Activated naive CD4-positive, alpha-beta T cell treated with anti-CD3 and anti-CD28 coated beads, Interleukin-2, amount 10 ng/mL, durations not matched to agents 7 days and 5 days (primary cell): ENCODE measurements at places on chromosomes 4 and X.

DNA sequence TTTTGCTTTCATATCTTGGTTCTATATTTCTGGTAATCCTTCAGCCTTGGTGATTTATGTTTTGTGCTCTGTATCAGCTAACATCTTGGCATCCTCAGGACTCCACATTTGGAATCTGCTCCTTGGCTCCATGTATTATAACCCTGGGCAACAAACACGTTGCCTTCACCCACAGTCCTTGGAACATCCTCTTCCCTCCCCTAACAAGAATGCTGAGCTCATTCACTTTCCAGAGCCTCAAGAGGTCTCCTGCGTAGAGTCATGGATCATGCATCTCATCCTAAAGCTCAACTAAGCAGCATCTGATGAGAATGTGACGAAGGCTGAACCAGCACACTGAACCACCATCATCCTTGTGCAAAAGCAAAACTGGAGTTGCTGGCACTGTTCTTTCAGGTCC, 60.5 kb upstream of the C1GALT1C1 start:
- no peak for DNase-seq

GRCh38 chrX:17788439-17788838, 51.1 kb downstream of the SCML1 start:
- DNase-seq: peak; percentile 46

DNA sequence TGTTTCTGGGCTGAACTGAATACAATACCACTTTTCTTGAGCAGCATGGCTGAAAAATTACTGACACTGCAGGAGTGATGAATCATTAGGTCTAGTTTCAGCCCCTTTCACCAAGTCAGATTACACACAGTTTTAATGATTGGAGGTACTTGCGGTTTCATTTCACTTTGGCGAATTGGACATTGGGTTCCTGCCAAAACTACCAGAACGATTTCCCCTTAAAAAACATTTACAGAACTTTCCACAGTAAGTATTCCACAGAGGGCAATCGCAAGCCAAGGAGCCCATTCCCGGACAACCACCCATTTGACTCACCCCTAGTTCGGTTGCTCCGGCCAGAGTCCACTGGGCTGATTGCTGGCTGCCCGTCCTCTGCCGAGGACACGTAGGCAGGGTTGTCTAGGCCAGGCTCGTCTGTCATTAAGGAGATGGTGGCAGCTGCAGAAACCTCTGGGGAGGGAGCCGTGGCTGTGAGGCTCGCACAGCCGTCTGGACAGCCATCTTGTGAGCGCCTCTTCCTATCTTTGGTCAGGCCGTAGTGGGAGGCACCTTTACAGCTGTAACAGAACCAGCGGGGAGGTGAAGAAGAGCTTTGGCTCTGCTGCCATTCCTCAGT, 83.5 kb downstream of the LNX1 start:
- DNase-seq: no peak

- DNase-seq: no peak
Observed at GRCh38 chr4:42482516-42483327, 85.4 kb downstream of the SHISA3 start.

- no peak for DNase-seq
Observed at GRCh38 chr4:4619821-4620220, 78.0 kb upstream of the STX18 start.

- DNase-seq: no peak
Observed at GRCh38 chrX:31497086-31497485, 425.2 kb upstream of the FTHL17 start.

GRCh38 chr4:26899991-26900390, 39.4 kb downstream of the STIM2 start:
- DNase-seq: no peak

GRCh38 chr4:170700064-170700463, 610.3 kb upstream of the AADAT start:
- DNase-seq: no peak

DNA sequence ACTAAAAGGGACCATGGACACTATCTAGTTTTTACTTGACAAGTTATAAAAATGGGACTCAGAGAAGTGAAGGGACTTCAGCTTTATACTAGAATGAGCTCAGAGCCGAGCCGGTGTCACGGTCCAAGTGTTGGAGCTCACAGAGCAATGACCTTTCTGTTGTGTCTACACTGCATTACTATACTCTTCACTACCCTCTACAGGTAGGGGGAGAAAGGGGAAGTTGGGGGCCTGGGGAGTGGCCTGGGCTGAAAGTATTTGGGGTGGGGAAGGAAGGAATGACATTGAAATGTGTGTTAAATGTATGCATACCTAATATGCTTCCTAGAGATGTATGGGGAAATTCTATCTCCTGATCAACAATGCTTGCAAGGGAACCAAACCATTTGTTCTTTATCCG, 48.8 kb upstream of the HHIP start:
- DNase-seq: no peak

DNA sequence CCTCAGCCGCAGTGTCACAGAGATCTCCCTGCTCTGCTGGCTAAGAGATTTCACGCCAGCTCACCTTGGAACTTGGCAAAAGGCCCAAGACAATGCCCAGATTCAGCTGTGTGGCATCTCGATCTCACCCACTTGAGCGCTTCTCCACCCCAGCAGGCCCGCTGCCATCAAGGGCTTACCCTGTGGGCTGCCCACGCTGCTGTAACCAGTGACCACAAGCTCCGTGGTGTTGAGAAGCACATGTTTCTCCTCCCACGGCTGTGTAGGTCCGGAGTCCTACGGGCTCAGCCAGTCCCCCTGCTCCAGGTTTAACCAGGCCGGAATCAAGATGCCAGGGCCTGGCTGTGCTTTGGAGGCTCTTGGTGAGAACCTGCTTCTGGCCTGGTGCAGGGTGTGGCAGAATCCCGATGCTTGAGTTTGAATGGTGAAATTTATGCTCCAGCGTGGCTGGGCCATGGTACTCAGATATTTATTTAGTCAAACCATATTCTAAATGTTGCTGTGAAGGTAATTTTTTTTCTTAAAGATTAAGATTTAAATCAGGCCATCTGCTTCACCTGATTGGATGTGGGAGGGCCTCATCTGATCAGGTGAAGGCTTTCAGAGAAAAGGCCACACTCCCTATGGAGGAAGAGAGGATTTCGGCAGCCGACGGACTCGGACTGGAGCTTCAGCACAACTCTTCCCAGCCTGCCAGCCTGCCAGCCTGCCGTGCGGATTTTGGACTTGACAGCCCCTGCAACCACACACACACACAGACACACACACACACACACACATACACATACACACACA, 24.8 kb upstream of the ADRA2C start:
- no peak for DNase-seq

- DNase-seq: no peak
Observed at GRCh38 chr4:98921292-98921691, 7.6 kb downstream of the EIF4E start.

DNA sequence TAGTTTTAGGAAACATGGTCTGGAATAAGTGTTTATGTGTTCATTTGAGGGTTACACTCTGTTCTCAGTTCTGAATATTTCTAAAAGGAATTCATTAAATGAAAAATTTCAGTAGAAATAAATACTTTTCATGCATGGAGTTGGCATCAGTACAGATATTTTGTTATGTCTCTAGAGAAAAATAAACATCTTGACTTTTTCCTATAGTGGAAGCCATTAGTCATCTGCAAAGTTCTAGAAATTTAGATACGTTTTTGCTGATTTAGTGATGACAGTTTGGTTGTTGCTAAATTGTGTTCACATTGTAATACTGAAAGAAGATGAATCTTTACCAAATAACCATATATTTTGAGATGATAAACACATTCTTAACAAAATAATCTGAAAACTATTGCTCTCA, 268.2 kb upstream of the TEX13A start:
- no peak for DNase-seq

DNA sequence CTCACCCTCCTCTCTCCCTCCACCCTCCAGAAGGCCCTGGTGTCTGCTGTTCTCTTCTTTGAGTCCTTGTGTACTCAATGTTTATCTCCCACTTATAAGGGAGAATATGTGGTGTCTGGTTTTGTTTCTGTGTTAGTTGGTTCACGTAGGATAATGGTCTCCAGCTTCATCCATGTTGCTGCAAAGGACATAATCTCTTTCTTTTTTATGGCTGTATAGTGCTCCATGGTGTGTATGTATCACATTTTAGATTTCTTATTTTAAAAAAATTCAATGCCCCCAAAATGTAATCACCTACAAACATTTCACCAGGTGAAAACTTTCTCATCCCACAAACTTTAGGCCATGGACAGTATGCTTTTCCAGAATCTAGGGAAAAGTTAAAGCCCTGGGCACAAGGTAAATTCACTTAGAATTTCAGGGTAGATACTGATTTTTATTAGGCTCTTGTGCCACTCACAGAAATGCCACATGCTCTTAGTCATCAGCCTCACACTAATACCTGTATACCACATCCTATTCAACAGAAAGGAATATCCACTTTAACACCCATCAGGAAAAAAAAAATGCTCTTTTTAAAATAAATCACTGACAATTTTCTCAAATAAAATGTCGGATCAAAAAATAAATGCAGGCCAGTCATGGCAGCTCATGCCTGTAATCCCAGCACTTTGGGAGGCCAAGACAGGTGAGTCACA, 104.8 kb upstream of the ENPP6 start:
- no peak for DNase-seq

DNA sequence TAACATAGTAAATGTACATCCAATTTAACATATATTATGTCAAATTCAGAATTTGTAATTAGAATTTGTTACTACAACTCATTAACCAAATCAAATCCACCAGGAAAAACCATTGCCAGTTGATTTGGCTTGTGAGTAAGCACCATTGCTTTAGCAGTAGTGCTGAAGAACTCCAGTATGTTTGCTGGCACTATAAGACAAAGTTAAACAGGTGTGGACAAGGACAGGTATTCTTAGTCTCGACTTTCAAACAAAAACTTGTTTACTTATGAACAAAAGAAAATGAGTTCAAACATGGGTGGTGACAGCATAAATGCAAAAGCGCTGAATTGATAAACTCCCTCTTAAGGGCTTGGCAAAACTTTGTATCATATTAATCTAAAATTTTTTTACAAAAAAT, 1.3 kb upstream of the ADH7 start:
- DNase-seq: no peak

DNA sequence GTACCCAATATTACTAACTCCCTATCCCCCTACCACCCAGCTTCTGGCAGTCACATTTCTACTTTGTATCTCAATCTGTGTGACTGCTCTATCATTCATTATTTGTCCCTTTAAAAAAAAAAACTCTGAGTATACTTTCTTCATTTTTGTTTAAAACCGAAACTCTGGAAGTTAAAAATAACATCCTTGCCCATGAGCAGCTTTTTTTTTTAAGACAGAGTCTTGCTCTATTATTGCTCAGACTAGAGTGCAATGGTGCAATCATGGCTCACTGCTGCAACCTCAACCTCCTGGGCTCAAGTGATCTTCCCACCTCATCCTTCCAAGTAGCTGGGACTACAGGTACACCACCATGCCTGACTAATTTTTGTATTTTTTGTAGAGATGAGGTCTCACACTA, 15.8 kb downstream of the UBE2K start:
- no peak for DNase-seq

GRCh38 chr4:142705820-142706219, 140.3 kb downstream of the INPP4B start:
- DNase-seq: no peak

DNA sequence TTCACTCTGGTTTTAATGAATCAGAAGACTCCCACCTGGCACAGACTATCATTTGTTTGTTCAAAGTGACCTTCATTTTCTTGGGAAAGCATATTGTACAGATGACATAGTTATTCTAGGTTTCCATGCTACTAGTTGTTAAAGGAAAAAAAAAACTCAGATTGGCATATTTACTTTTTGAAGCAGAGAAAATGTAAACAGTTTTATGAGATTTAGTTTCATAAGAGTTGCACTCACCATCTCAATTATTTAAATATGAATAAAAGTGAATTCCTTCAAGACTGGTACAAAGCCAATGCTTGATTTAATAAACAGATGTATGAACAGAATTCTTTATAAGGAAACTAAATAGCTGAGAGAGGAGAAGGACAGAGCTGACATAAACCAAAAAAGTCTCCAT, 280.3 kb upstream of the UGT8 start:
- DNase-seq: no peak

- DNase-seq: no peak
Observed at GRCh38 chr4:138851391-138852335, 163.9 kb upstream of the NOCT start.

GRCh38 chr4:139815778-139816601, 150.4 kb downstream of the MGST2 start:
- no peak for DNase-seq

DNA sequence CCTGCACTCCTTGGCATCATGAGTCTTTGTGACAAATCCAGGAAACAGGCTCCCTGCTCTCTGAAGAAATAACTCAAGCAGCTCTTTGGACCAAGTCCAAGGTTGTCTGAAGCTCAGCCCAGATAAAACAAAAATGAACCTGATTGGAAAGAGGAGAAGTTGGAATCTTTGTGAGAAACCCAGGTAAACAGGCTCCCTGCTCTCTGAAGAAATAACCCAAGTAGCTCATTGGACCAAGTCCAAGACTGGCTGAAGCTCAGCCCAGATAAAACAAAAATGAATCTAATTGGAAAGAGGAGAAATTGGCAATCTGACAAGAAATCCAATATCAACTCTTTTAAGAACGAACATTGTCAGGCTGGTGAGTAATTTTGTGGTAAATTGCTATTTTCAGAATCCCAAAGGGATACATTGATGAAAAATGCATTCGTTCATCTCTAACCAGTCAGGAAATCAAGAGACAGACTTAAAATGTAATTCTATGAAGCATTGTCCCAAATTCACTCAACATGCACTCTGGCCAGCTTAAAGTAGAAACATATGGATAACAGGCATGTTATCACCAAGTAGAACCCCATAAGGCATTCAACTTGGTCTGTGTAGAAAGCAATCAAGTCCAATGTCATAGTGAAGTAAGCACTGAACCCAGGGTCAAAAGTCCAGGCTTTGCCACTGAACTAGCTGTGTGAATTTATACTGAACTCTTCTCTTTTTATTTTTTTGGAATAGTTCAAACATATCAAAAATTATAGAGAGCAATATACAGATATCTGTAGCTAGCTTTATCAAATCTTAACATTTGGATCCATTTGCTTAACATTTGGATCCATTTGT, 16.8 kb upstream of the NFXL1 start:
- no peak for DNase-seq

DNA sequence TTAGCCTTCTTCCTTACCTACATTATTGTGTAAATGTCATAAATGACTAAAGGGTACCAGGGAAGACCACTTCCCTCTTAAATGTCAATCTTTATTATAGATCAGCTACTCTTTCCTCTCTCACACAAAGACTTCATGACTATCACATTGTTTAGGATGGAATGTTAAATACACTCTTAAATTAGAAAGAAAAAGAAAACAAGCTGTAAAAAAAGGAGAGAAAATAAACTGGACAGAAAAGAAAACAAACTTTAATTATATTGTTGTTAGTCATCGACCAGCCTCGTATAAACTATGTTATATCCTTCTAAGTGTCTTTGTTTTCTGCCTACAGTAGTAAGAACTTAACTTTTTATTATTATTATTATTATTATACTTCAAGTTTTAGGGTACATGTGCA, 666.4 kb upstream of the NR3C2 start:
- DNase-seq: no peak

GRCh38 chrX:15143050-15143824, 126.6 kb downstream of the ASB9 start:
- peak; percentile 69 for DNase-seq
